ENCODE measurements at places on chromosomes 2 and 18.

DNA sequence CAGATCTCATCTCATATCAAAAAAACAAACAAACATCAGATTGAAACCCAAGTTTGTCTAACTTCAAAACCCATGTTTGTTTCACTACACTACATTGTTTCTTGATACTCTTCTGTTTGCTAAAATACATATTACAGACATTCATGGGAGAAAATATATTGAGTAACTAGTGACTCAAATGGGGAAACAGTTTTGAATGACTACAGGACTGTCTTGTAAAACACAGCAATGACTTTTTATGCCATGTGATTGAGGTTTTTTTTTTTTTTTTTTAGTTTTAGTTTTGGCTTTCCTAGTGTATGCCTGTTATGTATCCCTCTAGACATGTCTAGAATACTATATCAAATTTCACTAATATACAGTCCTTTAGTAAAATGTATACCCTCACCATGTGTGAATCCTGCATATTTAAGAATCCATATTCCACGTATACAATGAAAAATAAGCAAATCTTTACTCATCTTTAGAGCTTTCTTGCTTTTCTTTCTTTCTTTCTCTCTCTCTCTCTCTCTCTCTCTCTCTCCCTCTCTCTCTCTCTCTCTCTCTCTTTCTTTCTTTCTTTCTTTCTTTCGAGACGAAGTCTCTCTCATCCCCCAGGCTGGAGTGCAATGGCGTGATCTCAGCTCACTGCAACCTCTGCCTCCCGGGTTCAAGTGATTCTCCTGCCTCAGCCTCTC is 46.6 kb upstream of the SERTAD2 start:
- no peak for DNase-seq

DNA sequence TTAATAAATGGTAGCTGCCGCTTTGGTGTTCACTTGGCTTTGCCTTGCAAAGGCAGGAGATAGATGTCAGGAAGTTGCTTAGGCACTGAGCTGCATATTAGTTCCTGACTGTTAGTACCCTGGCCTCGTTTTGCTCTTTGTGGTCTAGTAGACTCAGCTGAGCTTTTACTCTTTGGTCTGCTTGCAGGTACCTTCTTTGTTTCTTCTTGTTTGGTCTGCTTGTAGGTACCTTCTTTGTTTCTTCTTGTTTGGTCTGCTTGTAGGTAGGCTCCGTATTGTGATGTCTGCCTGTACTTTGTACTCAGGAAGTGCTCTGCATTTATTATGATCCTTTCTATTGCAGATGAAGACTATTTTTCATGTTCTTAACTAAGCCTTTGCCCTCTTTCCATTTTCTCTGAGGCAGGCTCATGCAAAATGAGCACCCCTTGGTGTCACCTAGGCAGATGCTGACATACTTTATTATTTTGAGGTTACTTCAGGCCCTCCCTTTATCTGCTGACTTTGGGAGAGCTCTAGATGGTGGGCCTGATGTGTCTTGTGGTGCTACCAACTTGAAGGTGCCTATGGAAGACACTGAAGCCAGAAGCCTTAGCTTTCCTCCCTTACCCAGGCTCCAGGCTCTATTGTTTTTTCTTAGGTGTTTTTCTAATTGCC is 6.0 kb downstream of the RPIA start:
- DNase-seq: no peak

DNA sequence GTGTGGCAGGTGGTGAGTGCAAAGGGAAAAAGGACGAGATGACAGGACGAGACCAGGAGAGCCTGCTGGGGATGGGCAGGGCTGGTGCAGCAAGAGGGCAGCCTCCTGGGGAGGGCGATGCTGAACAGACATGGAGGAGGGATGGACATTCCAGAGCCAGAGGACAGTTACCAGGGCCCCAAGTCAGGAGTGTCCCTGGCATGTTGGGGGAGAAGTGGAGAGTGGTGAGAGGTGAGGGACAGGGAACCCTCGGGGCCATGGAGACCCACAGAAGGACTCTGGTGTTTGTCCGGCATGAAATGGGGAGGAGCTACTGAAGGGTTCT is 19.0 kb downstream of the MTERF4 start:
- no peak for DNase-seq

GRCh38 chr2:8003462-8004075 is 678.3 kb upstream of the ID2 start:
- DNase-seq: no peak

Data from omental fat pad (tissue), 4 donors.